Breast epithelium (tissue), 4 donors: ENCODE measurements at places on chromosomes 2 and 18. TPM values are rescaled to one million over a fixed set of nuclear protein-coding genes. Genes with fewer than 3 reads are reported as not detected.

The MEIS1 gene
- 37.9 TPM for total RNA-seq

The NCKAP5 gene
- total RNA-seq, result 1.1 TPM

The TXNDC2 gene
- total RNA-seq, result not detected

DNA sequence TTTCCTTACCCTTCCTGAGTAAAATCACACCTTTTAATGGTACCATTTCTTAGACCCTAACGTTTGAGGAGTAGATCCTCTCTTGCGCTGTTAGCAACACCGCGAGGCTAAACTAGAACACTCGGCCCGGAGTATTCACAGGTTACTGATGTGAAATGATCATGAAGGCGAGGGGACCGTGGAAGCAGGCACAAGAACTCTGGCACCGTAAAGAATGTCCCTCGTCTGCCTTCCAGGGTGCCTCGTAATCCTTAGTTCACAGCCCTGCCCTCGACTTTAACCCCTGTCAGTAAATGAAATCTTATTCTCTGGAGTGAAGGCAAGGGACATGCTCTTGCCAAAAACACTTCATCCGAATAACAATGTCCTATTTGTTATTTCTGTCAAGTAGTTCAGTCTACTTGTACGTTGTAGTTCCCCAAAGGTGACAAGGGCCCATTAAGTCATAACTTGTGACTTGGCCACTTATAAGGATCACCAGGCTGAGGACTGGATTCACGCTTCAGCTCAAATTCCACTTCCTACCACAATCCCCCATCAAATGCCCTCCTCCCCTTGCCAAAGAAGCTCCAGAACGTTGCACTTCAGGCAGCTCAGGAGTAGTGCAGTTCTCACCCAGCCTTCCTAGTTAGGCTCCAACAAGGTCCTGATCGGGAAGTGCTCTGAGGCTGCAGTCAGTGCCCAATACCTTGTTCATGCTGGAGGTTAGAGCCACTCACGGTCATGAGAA, 43.3 kb upstream of the ITM2C start:
- no peak for DNase-seq

The UGT1A8 gene
- total RNA-seq, result not detected

The ZDBF2 gene
- 10.2 TPM for total RNA-seq

GRCh38 chr2:233460726-233461441, 105.7 kb downstream of the USP40 start:
- DNase-seq, result no peak

DNA sequence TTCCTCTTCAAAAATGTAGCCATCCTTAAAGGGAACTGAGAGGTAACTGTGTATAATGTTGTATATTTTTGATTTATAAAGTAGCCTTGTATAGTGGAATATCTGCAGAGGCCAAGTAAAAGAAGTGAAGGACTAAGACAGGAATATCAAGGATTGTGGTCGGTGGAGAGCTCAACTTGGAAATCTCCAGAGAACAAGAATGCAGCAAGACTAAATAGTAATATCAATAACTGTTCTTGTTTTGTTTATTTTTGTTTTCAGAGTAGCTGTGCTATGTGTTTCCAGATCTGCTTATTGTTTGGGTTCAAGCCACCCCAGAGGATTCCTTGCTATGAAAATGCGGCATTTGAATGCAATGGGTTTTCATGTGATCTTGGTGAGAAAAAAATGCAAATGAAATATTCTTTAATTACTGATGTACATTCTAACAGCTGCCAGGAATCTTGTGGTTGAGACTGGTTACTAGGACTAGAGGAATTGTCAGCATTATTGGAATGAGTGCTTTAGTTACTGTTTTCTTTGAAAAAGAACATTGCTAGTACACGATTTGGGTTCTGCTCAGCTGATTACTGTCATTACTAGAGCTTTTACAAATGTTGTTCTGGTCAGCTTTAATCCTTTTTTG, 25.0 kb downstream of the FASTKD2 start:
- no peak for DNase-seq

DNA sequence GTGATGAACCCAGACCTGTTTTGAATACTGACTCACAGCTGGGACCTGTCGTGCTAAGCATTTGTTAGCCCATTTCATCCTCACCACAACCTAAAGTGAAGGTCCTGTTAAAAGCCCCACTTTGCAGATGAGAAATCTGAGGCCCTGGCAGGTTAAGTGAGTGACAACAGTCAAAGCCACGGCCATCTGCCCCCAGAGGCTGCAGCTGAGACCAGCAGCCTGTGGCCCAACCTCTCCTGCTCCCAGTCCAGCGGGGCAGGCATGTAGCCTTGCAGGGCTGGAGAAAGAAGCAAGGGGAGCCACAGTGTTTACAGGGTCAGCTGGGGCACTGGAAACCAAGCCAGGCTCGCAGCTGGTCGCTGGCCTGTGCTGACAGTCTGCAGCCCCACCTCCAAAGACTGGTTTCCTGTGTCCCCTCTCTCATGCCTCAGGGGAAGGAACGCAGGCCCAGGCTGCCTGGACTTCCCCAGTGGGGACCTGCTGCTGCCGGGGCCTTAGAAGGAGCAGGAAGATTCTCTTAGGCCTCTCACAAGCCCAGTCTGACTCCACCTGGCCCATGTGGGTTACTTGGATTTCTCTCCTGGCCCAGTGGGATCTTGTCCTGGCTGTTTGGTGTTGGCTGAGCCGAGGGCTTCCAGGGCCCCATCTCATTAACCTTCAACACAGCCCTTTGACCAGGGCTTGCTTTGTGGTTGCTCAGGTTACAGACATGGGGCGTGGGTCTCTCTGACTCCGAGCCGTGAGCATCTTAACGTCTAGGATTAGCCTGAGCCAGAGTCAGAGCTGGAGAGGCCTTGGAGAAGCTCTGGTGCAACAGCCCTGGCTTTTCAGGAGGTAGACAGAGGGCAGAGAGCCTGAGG, 1.7 kb downstream of the INPP5D start:
- peak; percentile 36 for DNase-seq

The ANKRD29 gene
- 8.8 TPM for total RNA-seq

The PKDCC gene
- 131 TPM for total RNA-seq

GRCh38 chr18:48833701-48834412, 116.9 kb downstream of the SMAD7 start:
- DNase-seq, result no peak

- DNase-seq, result no peak
These were observed 66.0 kb upstream of the ACYP2 start for GRCh38 chr2:54049365-54049764.

- DNase-seq, result no peak
These were observed 296.7 kb downstream of the MBD5 start for GRCh38 chr2:148317598-148317997.

The FIGN gene
- 13.9 TPM for total RNA-seq
